Suprapubic skin (tissue), 4 donors: ENCODE measurements at places on chromosomes 3 and 15. TPM values are rescaled to one million over a fixed set of nuclear protein-coding genes. Genes with fewer than 3 reads are reported as not detected.

DNA sequence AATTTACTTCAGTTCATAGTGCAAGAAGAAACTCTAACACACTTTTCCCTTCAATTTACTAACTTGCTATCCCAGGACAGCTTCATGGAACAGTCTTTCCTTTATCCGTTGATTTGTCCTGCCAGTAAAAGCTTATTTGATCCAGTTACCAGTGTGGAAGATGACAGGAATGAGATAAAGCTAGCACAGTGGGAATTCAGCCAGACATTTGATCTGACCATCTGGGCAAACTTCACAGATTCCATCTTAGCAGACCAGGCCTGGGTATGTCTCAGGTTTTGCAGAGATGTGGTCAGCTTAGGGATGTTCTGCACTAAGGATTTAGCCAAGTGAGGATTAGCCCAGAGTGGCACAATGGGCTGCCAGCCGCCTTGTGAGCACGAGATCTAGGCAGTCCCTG lies 19.7 kb downstream of the CEMIP start:
- H3K4me1 ChIP-seq, result no peaks in the 10 kb centered on the region
- H3K4me3 ChIP-seq, result no peak overlapping the region
- no peaks in the 10 kb centered on the region for H3K36me3 ChIP-seq

PIERCE2 gene
- total RNA-seq, result not detected

- H3K4me1 ChIP-seq, result peaks cover 40% of the 10 kb centered on the region
- H3K27me3 ChIP-seq, result no peaks in the 10 kb centered on the region
- peak; percentile 88 for DNase-seq
- H3K27ac ChIP-seq, result peak overlapping the region; percentile 82
- peaks cover 13% of the 10 kb centered on the region for H3K36me3 ChIP-seq
- H3K4me3 ChIP-seq, result no peak overlapping the region
Observed at GRCh38 chr3:131386429-131387165, 5.0 kb downstream of the NUDT16 start.

SNX1 gene
- total RNA-seq, result 59.4 TPM

CELSR3 gene
- total RNA-seq, result 1.7 TPM

SERINC4 gene
- total RNA-seq, result not detected

GRCh38 chr15:92914103-92914499 lies 14.0 kb downstream of the CHD2 start:
- DNase-seq, result no peak
- H3K4me1 ChIP-seq, result peaks cover 96% of the 10 kb centered on the region
- no peaks in the 10 kb centered on the region for H3K27me3 ChIP-seq
- no peak overlapping the region for H3K4me3 ChIP-seq
- peak overlapping the region; percentile 17 for H3K27ac ChIP-seq
- peaks cover 5% of the 10 kb centered on the region for H3K36me3 ChIP-seq

DNA sequence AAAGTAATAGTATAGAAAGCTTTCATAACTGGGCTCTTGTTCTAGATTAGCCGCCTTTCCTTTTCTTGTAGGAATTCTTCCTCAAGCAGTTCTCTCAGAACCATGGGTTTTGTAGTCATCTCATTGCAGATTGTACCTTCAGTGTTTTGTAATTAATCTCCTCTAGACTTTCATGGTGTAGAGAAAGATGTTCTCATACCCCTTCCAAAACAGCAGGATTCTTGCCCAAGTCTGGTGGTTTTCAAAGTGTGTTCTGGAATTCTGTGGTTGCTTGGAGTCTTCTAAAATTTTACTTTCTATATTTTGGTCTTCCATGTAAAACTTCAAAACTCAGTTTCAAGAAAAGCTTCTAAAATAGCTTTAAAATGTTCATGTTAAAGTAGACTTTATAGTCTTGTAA lies 293.8 kb downstream of the PTPRG start:
- no peak for DNase-seq
- H3K4me3 ChIP-seq, result no peak overlapping the region
- no peaks in the 10 kb centered on the region for H3K36me3 ChIP-seq
- H3K27me3 ChIP-seq, result no peaks in the 10 kb centered on the region
- H3K27ac ChIP-seq, result no peak overlapping the region
